Iris pigment epithelial cell (primary cell): ENCODE measurements at places on chromosomes 3 and 15.

DNA sequence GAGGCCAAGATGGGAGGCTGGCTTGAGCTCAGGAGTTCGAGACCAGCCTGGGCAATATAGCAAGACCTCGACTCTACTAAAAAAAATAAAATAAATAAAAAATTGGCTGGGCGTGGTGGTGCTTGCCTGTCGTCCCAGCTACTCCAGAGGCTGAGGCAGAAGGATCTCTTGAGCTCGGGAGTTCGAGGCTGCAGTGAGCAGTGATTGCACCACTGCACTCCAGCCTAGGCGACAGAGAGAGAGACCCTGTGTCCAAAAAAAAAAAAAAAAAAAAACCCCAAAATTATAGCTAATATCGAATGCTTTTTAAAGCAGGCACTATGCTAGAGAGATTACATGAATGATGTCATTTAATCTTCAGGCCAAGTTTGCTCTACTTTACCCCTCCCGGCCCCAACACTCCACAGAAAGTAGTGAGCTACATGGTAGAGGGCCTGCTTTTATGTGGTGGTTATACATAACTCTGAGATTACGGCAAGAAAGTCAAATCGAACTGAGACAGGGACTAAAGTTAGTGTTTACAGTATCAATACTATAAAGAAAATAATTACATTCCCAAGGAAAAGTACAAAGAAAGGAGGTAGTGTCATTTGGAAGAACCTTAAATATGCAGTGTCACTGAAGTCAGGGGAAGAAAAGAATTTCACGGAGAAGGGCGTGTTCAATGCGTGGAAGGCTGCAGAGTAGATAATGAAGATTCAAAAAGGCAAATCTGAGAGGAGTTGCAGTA is 1.1 kb downstream of the ADPGK start:
- DNase-seq, result no peak

- no peak for DNase-seq
Observed at GRCh38 chr3:178915365-178915764, 156.2 kb downstream of the ZMAT3 start.

GRCh38 chr3:33131331-33132018 is 17.7 kb downstream of the CRTAP start:
- DNase-seq, result peak; percentile 73

GRCh38 chr3:13727890-13728289 is 152.0 kb downstream of the WNT7A start:
- DNase-seq, result no peak

GRCh38 chr3:141330718-141331376 is 37.5 kb upstream of the ZBTB38 start:
- no peak for DNase-seq

DNA sequence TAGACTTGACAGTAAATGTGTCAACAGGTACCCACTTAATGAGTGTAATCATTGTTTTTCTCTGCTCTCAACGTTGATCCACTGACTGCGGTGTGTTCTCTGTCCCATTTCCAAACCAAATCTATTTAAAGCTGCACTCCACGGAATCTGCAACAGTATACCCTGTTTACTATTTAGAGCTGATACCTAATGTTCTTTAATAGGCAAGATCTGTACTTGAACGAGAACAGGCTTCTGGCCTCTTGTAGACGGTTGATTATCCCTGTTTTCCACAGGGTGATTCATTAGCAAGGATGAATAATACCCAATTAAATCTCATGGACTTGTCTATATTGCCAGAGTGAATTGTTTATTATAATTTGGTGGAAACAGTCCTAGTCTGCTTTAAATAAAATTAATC is 189.9 kb downstream of the LPP start:
- no peak for DNase-seq

DNA sequence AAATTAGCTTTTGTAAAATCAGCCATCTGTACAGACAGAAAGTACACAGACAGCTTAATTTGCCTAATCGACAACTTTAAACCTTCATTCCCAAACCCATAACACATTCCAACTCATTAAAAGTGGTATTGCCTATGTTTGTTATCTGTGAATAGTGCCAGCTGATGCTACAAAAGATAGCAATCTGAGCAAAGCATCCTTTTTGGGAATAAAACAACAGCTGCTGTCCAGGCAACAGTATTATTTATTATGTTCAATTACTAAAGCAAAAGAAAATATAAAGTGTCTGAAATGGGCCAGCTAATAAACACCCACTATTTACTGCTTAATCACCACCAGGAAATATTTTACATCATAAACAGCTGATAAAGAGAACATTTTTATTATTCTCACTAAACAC is 134.8 kb upstream of the ABI3BP start:
- no peak for DNase-seq

DNA sequence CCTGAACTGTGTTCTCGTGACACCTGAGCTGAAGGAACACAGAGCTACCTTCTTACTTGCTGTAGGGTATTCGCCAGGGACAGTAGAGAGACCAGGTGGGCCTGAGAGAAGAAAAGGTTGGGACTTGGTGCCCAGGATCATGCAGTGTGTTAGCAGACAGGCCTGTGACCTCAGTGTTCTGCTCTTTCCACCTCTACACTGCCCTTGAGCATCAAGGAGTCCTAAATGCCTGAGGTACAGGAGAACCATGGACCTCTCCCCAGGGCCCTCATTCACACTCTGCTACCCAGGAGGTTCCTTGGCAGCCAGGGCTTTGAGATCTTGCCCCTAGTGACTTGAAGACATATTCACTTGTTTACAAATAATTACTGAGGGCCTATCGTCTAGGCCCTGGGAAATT is 22.2 kb upstream of the JMJD7 start:
- DNase-seq, result no peak
